ENCODE measurements at places on chromosomes 12 and 14. TPM values are rescaled to one million over a fixed set of nuclear protein-coding genes. Genes with fewer than 3 reads are reported as not detected.
A peak's percentile ranks its signal among the peaks of the same experiment; 100 is the strongest.

CLMN gene
- total RNA-seq, result 0.31 TPM

GRCh38 chr12:44875954-44876543, at the start of gene NELL2:
Gene NELL2, minus strand, starts transcription at chr12:44876315. Its CDS starts 446 bp downstream, at chr12:44875869.
- H3K27me3 ChIP-seq, result no peaks in the 10 kb centered on the region
- peaks cover 18% of the 10 kb centered on the region for H3K4me1 ChIP-seq
- peaks cover 22% of the 10 kb centered on the region for H3K36me3 ChIP-seq
- H3K4me3 ChIP-seq, result peak within 1 kb of the TSS; percentile 98
- peak within 1 kb of the TSS; percentile 96 for H3K27ac ChIP-seq

FSCB gene
- not detected for total RNA-seq

SLC10A1 gene
- not detected for total RNA-seq

GRCh38 chr14:27958757-27959156, 807.8 kb upstream of the FOXG1 start:
- DNase-seq, result no peak
- H3K4me1 ChIP-seq, result no peaks in the 10 kb centered on the region
- no peak overlapping the region for H3K4me3 ChIP-seq

DNA sequence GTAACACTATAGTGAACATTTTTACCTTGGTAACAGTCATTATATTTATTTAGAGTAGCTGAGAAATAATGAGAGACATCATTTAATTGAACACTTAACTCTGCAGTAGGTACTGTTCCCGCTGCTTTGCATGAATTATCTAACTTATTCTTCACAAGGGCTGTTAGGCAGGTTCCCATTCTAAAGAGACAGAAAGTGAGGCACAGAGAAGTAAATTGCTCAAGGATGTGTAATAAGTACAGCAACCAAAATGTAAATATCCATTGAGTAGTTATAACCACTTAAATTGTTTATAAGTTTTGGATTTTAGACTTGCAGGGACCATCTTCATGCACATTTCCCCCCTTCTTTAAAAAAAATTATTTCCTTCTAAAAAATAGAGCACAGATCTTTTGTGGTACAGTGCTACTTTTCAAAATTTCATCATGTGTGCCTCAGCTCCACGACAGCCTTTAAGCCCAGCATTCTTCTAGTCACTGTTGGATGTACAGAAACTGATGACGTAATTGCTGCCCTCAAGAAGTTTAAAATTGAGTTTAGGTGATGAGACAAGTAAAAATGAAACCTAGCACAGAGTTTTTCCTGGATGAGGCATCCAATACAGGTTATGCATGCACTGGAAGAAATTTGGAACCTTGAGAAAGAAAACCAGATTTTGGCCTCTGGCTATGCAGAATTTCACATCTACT, 6.0 kb upstream of the MANSC4 start:
- no peak overlapping the region for H3K4me3 ChIP-seq
- H3K4me1 ChIP-seq, result peaks cover 50% of the 10 kb centered on the region
- H3K27me3 ChIP-seq, result no peaks in the 10 kb centered on the region
- peaks cover 39% of the 10 kb centered on the region for H3K36me3 ChIP-seq
- peak overlapping the region; percentile 39 for H3K27ac ChIP-seq
- no peak for DNase-seq

LMNTD1 gene
- not detected for total RNA-seq

- H3K27me3 ChIP-seq, result no peaks in the 10 kb centered on the region
- no peak overlapping the region for H3K4me3 ChIP-seq
- H3K27ac ChIP-seq, result no peak overlapping the region
- no peaks in the 10 kb centered on the region for H3K36me3 ChIP-seq
- no peak for DNase-seq
- no peaks in the 10 kb centered on the region for H3K4me1 ChIP-seq
These were observed 186.3 kb upstream of the CLEC14A start for GRCh38 chr14:38442208-38442607.

CLEC1A gene
- total RNA-seq, result not detected

GRCh38 chr14:101732118-101732517, 29.4 kb upstream of the PPP2R5C start:
- H3K36me3 ChIP-seq, result peaks cover 11% of the 10 kb centered on the region
- peak overlapping the region; percentile 97 for H3K27ac ChIP-seq
- H3K4me3 ChIP-seq, result peak overlapping the region; percentile 70
- no peaks in the 10 kb centered on the region for H3K27me3 ChIP-seq

DNA sequence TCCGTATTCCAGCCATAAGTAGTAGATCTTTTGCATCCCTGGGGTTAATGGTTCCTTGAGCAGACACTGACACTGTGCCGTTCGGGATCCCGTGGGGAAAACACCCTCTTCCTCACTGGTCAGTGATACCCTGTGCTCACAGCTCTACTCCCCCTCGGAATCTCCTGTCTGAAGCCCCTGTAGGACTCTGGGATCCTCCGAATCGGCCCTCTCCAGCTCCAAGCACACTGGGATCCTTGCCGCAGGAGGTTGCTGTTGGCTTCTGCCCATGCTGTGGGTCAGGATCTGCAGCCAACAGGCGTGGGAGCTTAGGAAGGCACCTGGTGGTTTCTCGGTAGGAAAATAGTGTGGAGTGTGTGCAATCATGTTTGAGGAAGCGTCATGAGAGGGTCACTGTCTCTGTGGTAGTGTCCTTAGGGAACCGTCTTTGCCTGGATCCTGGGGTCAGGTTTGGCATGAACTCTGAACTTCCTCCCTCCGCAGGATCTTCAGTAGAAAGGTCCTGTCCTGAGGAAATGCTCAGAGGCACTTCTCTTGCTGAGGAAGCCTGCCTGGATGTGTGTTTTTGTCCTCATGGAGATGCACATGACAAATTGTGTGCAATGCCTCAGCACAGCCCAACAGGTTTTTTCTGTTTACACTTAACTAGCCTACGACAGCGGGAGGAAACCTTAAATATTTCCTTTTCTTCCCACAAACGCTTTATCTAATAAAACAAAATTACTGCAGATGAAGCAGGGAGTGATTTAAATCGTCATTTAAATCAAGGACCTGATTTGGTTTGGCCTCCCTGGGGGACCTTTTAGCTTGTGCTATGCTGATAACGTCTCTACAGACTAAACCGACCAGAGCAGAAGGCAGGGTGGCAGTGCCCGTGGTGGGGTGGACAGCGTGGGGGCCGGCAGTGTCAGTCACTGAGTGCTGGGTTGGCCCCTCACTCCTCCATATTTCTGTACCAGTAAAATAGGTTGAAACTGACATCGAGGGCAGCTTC, 18.7 kb downstream of the FBXL14 start:
- H3K4me3 ChIP-seq, result no peak overlapping the region
- H3K27me3 ChIP-seq, result no peaks in the 10 kb centered on the region
- DNase-seq, result no peak

DNA sequence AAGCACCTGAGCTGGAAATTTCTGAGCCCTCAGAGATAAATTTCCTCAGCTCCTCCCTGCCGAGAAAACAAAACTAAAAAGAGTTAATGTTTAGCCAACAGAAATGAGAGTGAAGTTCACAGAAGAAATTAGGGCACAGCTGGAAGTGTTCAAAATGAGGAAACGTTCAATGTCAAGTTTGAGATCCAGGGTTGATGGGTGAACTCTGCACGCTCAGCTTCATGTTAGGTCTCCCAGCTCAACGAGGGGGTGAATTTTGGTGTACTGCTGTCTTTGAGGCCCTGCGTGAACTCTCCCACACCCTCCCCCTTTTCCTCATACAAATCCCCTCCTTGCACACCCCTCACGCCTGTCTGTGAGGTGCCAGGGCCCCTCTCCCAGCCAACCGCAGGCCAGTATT, 13.3 kb upstream of the OAS3 start:
- H3K36me3 ChIP-seq, result no peaks in the 10 kb centered on the region
- no peak for DNase-seq
- H3K4me3 ChIP-seq, result no peak overlapping the region
- H3K27me3 ChIP-seq, result no peaks in the 10 kb centered on the region

GRCh38 chr12:40055228-40055579, 50.7 kb downstream of the SLC2A13 start:
- no peak overlapping the region for H3K4me3 ChIP-seq
- H3K27me3 ChIP-seq, result no peaks in the 10 kb centered on the region
